NCI-H2081 (cell line): ENCODE measurements at places on chromosomes 2 and 18.

- DNase-seq: no peak
These were observed 84.4 kb downstream of the EIPR1 start for GRCh38 chr2:3293221-3293620.

DNA sequence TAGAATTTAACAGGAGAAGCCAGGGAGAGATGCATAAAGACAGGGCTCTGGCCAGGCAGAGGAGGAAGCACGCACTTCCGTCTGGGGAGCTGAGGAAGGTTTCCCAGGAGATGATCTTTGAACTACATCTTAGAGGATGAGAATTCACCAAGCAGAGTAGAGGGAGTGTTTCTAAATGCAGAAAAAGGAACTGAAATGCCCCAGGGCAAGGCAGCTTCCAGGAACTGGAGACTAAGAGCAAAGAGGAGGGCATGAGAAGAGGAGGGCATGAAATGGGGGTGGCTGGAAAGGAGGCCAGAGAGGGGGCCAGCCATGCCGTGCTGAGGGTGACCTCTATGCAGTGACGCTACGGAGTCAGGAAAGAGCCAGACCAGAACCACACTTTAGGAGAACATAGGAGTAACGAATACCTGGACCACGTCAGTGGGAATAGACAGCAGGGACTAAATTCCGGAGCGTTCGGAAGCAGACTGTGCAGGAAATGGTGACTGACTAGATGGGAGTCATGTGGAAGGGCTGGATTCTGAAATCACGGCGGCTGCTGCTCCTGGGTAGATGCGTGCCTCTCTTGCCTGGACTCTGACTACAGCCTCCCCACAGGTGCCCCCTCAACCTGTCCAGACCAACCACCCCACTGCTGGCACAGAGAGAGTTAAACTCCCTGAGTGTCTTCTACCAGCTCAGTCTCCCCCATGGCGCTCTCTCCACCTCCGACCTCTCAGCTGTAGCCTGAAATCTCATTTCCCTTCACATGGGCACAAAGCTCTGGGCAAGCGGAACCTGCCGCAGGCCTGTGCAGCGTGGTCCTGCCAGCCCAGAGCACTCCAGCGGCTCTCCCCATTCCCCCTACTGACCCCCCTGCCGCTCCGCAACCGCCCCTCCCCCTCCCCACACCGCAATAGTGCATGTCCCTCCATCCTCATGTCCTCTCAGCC, 87.0 kb upstream of the RTN4 start:
- no peak for DNase-seq

DNA sequence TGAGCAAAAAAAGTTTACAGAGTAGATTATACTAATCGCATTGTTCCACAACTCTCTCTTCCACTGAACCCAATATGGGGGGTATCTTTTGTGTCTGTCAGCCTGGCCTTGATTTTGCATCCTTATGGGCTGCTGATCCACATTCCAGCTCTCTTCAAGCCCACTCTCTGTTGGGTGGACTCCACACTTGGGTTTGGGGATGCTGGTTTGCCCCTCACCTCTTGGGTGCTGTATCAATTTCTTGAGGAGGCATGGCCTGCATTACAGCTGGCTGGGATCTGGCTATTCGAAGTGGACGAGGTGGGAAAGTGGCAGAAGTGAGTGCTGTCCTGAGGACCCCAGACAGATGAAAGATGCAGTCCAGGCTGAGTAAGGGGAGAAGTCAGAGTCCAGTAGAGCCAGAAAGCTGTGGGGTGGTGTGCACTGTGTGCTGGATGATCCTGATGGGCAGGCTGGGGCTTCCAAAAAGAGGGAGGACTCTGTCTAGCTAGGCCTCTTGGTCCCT, 141.4 kb downstream of the CAPN13 start:
- no peak for DNase-seq

- DNase-seq: no peak
These were observed 234.2 kb downstream of the CDH2 start for GRCh38 chr18:27942706-27943105.

DNA sequence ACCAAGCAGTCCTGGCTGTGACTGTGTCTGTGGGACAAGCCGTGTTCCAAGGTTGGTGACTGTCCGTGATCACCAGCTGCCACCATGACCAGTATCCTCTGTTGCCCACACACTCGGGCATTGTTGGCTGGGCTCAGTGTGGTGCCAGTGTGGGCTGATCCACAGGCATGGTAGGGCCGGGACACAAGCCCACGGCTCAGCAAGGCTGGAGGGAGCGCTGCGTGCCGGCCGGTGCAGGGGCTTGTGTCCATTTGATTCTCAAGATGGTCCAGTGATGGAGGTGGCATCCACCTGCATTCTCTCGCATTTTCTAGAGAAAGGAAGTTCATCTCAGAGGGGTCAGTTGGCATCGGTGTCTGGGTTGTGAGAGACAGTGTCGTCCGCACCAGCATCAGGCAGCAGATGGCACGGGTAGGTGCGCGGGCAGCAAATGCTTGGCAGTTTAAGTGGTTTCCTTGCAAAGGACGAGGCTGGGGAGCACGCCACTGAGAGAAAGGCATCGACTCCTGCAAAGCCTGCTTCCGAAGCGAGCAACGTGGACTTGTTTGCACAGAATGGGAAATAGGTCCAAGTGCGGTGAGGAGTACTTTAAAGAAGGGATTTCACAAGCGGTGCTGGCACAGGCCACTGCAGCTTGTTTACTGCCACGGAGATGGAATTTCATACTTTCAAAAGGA, 20.9 kb downstream of the TWIST2 start:
- DNase-seq: no peak
